Posterior vena cava (tissue), 2 donors: ENCODE measurements at places on chromosomes 2 and 18. TPM values are rescaled to one million over a fixed set of nuclear protein-coding genes. Genes with fewer than 3 reads are reported as not detected.

Gene BCL11A
- 0.71 TPM for total RNA-seq

Gene RNF125
- 9.0 TPM for total RNA-seq

Gene PLCD4
- total RNA-seq: 1.0 TPM

Gene FOXD4L1
- not detected for total RNA-seq

Gene SULT1C4
- 2.7 TPM for total RNA-seq

Gene NT5DC4
- not detected for total RNA-seq

Gene DSC1
- total RNA-seq: not detected

Gene AQP12B
- total RNA-seq: 0.19 TPM

Gene LRRFIP1
- 180 TPM for total RNA-seq

Gene NEURL3
- total RNA-seq: not detected

Gene FBXO48
- total RNA-seq: 0.51 TPM

Gene DCAF17
- total RNA-seq: 19.2 TPM

Gene KCNJ13
- total RNA-seq: not detected

Gene ZSWIM2
- not detected for total RNA-seq

Gene SF3B1
- 190 TPM for total RNA-seq

Gene POMC
- 1.9 TPM for total RNA-seq

Gene TMEM131
- 37.7 TPM for total RNA-seq

Gene TCF23
- total RNA-seq: 5.0 TPM

Gene MTCL1
- total RNA-seq: 17.2 TPM

Gene PAPOLG
- total RNA-seq: 9.3 TPM

Gene PARD3B
- total RNA-seq: 48.1 TPM

Gene PAIP2B
- 3.8 TPM for total RNA-seq

Gene POTEJ
- total RNA-seq: not detected

Gene TTN
- 6.7 TPM for total RNA-seq

Gene ITPRID2
- 136 TPM for total RNA-seq

Gene ACTG2
- 2,422 TPM for total RNA-seq
